ENCODE measurements at places on chromosomes 2 and 18.

DNA sequence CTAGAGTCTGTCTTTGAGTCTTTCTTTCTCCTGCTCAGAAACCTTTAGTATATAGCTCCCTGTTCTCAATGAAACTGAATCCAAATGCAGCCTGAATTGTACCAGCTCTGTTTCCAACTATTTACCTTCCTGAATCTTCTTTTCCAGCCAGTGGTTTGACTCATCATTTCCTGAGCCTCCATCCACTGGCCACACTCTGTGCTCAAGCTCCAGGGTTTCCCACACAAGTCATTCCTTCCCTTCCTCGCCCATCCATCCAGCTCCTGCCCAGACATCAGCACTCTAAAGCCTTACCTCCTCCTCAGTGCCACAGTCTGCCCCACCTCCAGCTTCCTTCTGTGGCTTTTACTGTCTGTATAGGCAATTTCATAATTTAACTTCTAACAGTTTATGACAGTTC, 233.6 kb upstream of the RASGRP3 start:
- DNase-seq = no peak

GRCh38 chr2:167928434-167928833, 319.0 kb downstream of the STK39 start:
- DNase-seq = no peak

DNA sequence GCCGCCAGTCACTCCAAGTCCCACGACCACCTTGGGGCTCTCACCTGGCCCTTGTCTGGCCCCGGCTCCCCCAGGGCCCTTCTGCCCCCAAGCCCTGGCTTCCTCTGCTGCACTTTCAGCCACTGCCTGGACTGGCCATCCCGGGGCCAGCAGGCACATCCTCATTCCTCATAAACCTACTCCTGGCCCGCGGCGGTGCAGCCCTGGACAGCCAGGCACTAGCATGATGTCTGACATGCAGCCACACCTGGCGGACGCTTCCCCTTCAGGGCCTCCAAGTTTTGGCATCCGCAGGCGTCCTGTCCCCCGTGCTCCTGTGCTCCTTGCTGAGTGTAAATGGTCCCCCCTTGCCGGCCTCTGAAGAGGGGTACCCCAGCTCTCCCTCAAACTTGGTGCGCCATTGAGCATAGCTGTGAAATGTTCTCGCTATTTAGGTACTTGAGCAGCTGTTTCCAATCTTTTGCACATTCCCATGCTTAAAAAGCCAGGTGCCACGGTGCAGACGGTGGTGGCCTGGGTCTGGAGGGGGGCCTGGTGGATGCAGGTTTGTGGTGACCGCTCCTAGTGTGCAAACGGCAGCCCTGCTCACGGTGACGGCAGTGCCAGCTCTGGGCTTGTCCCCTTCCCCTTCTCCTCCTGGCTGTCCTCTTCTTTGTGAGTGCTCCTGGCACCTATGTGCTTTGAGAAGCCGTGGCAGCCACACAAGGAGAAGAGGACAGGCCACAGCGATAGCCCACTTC, 123.8 kb downstream of the MBP start:
- DNase-seq = no peak

- no peak for DNase-seq
Observed at GRCh38 chr2:180385601-180386201, 378.6 kb upstream of the CWC22 start.

DNA sequence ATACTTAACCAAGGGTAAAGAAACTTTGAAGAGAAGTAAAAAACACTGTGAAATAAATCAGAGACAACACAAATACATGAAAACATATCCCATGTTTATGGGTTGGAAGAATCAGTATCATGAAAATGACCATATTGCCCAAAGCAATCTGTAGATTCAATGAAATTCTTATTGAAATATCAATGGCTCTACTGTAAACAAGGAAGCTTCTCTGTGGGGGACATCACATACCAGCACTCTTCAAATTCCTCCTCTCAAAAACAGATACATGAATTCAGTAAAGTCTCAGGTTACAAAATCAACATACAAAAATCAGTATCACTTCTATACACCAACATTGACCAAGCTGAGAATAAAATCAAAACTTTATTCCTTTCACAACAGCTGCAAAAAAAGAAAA, 63.5 kb upstream of the CNTNAP5 start:
- DNase-seq = no peak

DNA sequence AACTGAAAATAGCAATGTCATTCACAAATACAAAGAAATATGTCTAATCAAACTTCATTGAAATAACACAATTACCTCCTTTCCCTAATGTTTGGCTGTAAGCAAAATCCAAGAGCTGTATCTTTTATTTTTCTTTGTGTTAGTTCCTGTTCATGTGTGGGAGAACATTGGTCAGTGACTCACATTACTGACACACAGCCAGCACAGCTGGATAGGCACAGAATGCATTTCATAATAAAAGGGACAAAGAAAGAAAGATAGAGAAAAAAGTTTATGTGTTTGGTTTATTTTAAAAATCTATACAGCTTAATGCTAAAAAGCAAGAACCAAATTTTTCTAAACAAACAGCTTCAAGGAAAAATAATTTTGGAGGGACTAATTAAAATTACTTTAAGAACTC, 185.6 kb upstream of the COL3A1 start:
- peak; percentile 77 for DNase-seq

DNA sequence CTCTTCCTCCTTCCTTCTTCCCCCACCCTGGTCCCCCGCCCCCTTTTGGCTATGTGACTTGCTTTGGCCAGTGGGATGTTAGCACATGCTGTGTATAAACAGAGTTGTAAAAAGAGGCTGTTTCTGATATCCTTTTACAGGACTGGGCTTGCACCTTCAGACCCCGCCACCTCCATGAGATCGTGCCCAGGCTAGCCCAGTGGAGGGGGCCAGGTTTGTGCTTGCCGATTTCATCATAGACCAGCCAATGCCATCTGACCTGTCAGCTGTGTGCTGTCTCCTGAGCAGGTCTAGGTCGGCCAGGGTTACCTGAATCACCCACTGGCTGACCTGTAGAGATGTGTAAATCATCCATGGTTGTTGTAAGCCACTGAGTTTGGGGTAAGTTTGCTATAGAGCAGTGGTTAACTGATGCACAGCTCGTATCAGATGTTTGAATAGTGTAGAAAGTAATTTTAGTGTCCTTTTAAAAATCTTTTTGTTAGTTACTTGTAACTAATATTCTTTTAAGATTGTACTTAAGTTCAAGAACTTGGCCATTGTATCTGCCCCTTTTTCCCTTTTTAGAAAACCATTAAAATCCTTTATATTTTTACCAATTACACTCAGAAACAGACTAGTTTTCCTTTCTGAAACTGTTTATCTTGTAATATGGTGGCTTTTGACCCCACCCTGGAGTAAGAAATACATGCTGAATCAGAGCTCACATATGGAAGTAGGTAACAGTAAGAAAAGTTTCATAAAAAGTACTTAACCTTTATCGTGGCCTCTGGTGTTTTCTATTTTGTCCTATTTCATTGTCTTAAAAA, 122.0 kb upstream of the MGAT5 start:
- DNase-seq = no peak

DNA sequence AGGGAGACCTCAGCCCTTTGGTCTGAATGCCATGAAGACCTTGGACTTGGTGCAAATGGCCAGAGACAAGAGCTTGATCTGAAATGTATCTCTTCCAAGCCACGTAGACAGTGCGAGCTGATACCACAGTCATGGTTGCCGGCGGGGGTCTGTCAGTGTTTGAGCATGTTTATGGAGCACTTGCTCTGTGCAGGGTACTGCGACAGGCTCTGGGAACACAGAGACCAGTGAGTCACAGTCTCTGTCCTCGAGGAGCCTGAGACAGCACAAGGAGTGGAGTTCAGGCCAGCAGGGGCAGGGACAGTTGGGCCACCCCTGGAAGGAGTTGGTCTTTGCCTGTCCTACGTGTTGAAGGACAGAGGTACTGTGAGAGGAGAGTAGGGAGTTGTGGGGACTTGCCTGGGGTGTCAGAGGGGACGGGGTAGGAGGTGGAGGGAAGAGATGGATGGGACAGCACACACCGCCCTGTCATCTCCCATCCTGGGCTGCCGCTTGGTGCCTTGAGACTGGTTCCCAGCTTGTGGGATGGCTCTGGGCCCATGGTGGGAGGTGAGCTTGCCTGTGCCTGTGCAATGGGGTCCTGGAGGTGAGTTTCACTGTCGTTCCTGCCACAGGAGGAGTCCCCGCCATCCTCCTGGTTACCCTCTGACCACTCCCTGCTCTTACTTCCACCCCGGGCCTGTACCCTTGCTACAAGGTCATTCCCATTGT, 39.5 kb downstream of the ATP6V1C2 start:
- no peak for DNase-seq

- DNase-seq = no peak
Observed at GRCh38 chr18:74429096-74429495, 28.0 kb downstream of the DIPK1C start.

- no peak for DNase-seq
Observed at GRCh38 chr2:105784589-105784988, 39.9 kb downstream of the NCK2 start.

DNA sequence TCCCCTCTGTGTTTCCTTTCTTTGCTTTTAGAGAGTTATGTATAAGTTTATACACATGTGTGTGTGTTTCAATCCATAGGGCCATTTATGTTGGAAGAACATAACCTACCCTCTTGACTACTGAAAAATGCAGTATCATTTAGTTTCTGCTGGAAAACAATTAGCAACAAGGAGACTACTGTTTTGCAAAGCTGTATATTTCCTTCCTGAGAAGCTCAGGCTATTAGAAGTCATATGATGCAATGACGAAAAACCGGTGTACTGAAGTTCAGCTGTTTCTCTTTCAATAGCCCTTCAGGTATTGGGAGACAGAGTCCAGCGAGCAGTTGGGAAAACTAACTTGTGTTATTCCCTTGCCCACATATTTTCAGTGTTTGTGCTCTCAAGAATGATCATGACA, 447.7 kb upstream of the GYPC start:
- no peak for DNase-seq

DNA sequence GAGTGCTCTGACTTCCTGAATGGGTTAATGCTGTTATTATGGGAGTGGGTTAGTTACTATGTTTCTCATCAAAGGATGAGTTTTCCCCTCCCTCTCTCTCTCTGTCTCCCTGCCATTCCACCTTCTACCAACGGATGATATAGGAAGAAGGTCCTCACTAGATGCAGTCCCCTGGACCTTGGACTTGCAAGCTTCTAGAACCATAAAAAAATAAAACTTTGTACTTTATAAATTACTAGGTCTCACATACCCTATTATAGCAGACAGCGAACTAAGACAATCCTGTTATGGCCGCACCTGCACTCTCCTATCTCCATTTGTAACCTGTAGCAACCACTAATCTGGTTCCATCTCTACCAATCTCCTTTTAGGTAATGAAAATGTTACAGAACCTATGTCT, 564.9 kb downstream of the CNTNAP5 start:
- DNase-seq = no peak

GRCh38 chr2:88227446-88227845, 57.3 kb downstream of the THNSL2 start:
- DNase-seq = peak; percentile 33

- DNase-seq = peak; percentile 6
Observed at GRCh38 chr2:58812771-58813344, 571.7 kb upstream of the FANCL start.

GRCh38 chr2:68368654-68369336, 3.7 kb downstream of the PLEK start:
- DNase-seq = no peak

- DNase-seq = peak; percentile 94
Observed at GRCh38 chr18:48922801-48923730, 27.7 kb downstream of the SMAD7 start.

DNA sequence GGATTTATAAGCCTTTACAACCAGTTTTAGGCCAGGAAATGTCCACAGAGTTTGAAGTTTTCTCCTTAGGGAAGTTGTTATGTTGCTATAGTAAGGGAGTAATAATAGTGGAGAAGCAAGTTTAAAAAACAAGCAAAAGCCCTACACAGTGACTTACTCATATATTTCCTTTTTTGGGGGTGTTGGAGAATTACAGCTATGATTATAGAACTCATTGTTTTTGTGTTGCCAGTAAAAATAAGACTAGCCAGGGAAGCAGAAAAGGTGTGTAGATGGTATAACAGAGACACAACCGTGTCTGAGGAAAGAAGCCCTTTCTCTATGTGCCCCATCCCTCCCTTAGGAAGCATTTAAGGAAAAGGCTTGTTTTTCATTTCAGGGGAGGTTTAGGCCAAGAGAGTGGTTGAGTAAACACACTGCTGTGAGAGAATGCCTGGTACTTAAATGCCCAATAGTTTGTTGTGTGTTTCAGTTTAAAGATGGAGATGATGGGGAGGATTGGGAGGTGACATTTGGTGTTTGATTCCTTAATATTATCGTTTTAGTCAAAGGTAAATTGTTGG, 2.3 kb downstream of the VAPA start:
- DNase-seq = no peak

DNA sequence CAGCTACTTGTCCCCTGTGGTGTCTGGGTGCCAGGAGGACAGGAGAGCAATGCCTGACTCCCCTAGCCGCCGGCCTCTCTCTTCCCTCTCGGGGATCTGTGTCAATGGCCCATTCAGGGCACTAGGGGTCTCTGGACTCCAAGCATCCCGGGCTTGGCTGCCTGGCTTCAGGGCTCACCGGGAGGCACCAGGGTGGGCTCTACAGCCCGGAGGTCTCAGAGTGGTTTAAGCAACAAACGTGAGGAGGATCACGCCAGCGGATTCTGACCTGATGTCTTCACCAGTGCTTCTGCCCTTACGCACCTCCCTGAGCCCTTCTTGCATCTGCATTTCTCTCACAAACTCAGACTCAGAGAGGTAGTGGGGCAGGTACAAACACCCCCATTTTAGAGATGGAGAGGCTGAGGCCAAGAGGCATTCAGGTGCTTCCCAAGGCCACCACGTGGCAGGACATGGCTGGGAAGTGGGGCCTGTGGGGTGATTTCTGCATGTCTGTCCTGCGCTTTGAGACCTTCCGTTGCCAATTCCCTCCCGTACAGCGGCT, 243.0 kb downstream of the CELF4 start:
- DNase-seq = peak; percentile 70

- no peak for DNase-seq
Observed at GRCh38 chr2:228541789-228542188, 360.3 kb upstream of the SPHKAP start.

DNA sequence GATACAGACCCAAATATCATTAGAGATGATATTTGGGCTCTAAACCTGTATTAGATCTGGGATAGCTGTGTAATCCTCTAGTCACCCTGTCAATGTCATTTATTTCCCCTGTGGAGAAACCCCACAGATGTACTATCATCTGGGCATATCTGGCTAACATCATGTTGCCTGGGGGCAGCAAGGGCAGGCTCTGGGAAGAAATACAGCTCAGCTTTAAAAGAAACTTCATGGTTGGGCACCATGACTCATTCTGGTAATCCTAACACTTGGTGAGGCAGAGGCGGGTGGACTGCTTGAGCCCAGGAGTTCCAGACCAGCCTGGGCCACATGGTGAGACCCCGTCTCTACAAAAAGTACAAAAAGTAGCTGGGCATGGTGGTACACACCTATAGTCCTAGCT, 282.5 kb downstream of the SLC8A1 start:
- DNase-seq = no peak

- peak; percentile 43 for DNase-seq
Observed at GRCh38 chr2:190804182-190804795, 76.3 kb upstream of the GLS start.

GRCh38 chr18:6118080-6118479, 222.8 kb upstream of the TMEM200C start:
- no peak for DNase-seq

Data from A673 (cell line).